GM12892 (cell line): ENCODE measurements at places on chromosomes 1 and 21.

DNA sequence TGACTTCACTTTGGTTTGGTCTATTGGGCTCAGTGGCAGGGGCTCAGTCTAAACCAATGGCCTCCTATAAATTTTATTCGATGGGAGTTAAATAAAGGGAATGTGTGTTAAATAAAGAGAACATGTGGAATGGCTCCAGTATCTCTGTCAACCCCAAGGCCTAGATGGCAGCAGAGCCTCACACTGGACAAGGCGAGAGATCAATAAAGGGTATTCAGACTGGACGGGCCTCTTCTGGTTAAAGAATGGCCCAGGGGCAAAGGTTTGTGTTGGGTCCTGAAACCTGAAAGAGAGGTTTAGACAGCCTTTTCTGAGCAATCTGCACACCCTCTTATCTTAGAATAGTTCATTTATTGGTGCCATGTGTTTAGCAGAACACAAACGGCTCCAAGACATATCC is 34.7 kb downstream of the SH3BP5L start:
- DNase-seq, result no peak

DNA sequence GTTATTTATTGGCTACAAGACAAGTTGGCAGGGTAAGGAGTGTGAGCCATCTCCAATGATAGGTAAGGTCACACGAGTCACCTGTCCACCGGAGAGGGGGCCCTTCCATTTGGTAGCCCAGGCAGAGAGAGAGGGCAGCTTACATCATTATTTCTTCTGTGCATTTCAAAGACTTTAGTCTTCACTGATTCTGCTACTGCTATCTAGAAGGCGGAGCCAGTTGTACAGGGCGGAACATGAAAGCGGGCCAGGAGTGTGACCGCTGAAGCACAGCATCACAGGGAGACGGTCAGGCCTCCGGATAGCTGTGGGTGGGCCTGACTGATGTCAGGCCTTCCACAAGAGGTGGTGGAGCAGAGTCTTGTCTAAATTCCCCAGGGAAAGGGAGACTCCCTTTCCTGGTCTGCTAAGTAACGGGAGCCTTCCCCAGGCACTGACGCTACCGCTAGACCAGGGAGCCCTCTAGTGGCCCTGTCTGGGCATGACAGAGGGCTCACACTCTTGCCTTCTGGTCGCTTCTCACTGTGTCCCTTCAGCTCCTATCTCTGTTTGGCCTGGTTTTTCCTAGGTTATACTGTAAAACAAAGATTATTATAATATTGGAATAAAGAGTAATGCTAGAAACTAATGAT is 36.7 kb downstream of the ZNF695 start:
- DNase-seq, result no peak

- no peak for DNase-seq
These were observed 89.0 kb downstream of the TIAM1 start for GRCh38 chr21:31255036-31255435.

- no peak for DNase-seq
These were observed 17.0 kb upstream of the SLC5A9 start for GRCh38 chr1:48205522-48205921.

GRCh38 chr1:35285771-35286606 is 17.5 kb downstream of the ZMYM4 start:
- no peak for DNase-seq

DNA sequence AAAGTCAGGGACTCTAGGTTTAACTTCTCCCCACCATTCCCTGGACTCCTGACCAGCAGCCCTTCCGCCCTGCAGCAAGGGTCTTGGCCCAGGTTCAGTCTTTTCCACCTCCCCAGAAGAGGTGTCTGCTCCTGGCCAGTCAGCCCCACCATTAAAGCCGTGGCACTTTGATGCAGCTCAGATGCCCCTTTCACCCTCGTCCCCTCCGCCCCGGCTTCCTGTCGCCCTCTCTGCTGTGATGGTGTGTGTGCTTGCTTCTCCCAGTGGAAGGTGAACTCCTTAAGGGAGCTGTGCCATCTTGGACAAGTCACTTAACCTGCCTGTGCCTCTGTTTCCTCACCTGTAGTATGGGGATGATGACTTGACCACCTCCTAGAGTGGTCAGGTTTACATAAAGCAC is 17.8 kb upstream of the TTC4 start:
- DNase-seq, result no peak

DNA sequence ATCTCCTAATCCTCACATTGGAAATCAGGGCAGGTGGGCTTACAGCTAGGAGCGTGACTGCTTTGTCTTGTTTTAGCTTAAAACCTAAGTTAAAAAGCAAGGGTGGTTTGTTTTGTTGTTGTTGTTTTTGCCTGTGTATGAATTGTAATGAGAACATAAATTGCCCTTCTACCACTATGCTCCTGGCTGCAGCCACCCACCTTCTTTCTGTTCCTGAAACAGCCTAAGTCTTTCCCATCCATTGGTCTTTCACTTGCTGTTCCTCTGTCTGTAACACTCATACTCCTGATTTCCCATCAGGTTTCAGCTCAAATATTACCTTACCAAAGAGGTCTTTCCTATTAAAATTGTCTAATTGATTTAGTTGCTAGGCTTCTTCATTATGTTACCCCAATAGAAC is 604 bp upstream of the TMEM79 start:
- DNase-seq, result no peak

GRCh38 chr21:37153196-37153934 is 80.3 kb downstream of the TTC3 start:
- DNase-seq, result no peak

- DNase-seq, result no peak
These were observed 540 bp upstream of the C1orf198 start for GRCh38 chr1:230868736-230869385.

DNA sequence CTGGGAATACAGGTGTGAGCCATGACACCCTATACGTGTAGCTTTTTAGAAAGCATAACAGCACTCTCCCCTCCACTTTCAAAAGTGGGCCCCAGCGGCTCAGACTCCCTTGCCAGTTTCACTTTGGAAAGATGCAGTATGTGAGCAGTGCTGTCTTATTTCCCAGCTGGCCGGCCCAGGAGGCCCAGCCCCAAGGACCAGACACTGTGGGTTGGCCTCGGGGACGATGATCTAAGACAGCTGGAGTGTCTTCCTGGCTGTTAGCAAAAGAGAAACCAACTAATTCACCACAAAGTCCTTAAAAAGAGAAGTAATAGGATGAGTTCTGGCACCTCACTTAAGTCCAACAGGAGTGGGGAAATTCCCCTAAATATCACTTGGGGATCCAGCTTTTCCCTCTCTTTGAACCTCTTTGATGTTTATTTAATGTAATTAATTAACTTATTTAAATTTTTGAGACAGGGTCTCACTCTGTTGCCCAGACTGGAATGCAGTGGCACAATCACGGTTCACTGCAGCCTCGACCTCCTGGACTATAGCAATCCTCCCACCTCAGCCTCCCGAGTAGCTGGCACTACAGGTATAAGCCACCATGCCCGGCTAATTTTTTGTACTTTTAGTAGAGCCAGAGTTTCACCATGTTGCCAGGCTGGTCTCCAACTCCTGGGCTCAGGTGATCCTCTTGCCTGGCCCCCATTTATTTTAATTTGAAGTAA is 17.6 kb upstream of the CLIC4 start:
- peak; percentile 65 for DNase-seq

DNA sequence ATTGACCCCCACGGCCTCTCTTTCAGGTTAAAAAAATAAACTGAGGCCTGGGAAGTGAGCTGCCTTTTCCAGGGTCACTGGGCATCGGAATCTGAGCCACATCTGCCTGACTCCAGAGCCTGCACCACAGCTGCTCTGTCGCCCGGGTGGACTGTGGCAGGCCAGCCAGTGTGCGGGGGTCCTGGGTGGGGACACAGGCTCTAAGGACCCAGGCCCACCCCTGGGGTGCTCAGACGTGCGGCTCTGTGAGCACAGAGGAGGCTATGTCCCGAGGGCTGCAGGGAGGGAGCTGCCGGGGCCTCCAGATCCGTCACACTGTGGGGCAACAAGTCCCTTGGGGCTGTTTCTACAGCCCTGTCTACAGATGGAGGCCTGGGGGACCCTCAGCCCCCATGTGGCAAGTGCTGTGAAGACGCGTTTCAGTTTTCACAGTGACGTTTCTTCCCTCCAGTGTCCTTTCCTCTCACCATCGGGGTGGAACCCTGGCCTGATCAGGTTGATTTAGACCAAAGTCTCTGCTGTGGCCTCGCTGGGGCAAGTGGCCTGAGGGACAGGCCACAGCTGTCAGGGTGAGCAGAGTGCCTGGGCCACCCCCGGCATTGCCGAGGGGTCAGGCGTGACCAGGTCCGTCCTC is 39.2 kb upstream of the ACTRT2 start:
- DNase-seq, result no peak

- peak; percentile 65 for DNase-seq
These were observed 61.4 kb downstream of the ACBD3 start for GRCh38 chr1:226125097-226125630.

DNA sequence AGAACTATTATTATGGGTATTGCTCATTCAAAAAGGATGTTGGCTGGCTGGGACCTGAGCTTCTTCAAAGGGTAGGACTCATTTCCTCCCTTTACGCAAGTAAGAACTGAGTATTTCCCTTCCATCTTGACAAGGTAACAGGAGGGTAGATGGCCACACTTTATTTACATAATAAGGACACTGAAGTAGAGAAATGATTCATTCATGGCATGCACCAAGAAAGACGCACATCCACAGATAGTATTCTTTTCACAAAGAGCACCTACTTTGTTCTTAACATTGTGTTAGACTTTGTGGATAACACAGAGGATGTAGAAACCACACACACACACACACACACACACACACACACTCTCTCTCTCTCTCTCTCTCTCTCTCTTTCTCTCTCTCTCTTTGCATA is 82.9 kb downstream of the FAM78B start:
- no peak for DNase-seq

DNA sequence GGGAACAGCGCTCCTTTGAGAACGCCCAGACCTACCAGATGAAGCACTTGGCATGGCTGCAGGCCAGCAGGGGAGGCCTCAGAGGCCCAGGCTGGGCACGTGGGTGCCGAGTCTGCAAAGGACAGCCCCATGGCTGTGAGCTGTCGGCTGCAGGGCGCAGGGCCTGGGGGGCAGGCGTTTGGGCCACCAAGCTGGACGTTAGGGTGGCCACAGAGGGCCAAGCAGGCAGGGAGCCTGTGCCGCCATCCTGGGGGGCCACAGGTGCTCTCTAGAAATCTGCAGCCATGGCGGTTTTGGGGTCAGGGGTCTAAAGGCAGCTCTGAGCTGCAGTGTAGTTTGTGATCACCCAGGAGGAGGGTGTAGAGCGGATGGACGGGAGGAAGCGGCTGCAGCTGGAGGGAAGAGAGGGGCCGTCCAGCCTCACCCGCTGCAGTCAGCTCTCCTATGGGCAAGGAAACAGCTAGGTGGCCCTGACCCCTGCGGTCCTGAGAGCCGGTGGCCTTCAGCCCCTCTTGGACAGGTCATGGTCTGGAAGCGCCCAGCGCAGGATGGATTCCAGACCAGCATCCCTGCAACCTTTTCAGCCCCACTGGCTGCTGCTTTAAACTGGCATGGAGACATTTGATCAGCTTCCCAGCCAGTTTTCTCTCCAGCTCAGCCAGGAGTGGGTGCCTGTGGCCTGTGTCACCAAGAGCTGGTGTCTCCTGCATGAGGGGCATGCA is 11.0 kb downstream of the IBA57 start:
- no peak for DNase-seq

GRCh38 chr1:190124068-190124467 is 353.6 kb downstream of the BRINP3 start:
- DNase-seq, result no peak

DNA sequence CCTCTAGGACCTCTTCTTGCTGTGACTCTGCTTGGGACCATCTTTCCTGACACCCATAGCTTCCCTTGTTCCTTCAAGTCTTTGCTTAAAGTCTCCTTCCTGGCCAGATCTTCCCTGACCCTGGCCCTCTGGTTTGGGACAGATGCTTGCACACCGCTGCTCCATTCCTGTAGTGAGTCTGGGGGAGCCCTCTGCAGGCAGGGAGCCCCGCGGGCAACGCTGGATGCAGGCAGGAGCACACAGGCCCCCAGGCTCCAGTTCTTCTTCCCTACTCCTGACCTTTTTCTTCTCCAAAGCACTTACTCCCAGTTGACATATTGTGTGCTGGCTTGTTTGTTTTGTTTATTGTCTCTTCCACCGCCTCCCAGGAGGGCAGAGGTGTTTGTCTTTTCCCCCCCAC is 413.4 kb downstream of the CAMTA1 start:
- DNase-seq, result no peak

GRCh38 chr1:29673228-29673500 is 436.8 kb downstream of the PTPRU start:
- DNase-seq, result no peak

- no peak for DNase-seq
These were observed 3.0 kb downstream of the TTC24 start for GRCh38 chr1:156582388-156583017.

GRCh38 chr1:231856894-231857293 is 230.3 kb downstream of the DISC1 start:
- DNase-seq, result no peak

DNA sequence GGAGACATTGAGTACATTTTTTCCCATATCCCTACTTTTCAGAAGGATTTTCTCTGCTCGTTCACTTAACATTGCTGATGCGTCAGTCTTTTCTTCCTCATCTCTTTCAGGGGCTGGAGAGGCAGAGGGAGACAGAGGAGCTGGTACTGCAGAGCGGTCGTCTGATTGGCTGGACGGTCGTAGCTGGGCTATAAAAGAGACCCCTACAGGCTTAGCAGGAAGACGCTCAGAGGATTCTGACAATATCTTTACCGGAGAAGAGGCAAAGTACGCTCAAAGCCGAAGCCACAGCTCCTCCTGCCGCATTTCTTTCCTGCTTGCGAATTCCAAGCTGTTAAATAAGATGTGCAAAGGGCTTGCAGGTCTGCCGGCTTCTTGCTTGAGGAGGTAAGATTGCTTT is at the start of gene RGS4:
TSS of gene RGS4 (plus strand) at position 220 of the 400 bp plus-strand sequence. CDS start at position 344, 124 bp downstream.
- no peak for DNase-seq

- no peak for DNase-seq
These were observed 300.0 kb upstream of the VAMP3 start for GRCh38 chr1:7470904-7471638.

- no peak for DNase-seq
These were observed 9.3 kb downstream of the PADI3 start for GRCh38 chr1:17258116-17258757.

DNA sequence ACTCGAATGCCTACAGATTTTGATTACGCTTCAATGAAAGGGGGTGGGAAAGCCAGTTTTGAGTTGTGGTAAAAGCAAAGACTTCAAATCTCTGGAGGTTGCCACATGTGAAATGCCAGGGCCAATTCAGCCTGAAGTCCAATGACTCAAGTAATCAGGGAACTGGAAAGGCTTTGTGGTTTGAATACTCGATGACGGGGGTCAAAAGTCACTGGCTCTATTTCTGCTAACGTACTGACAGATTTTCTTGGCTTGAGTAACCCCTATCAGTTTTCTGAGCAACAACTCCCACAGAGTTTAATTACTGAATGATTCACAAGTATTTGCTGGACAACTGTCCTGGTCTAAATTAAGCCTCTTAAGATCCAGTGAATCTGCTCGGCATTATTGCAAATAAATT is 152.2 kb downstream of the SIPA1L2 start:
- DNase-seq, result no peak

- DNase-seq, result no peak
These were observed 9.8 kb downstream of the RGS8 start for GRCh38 chr1:182674346-182675246.
